Epithelial cell of proximal tubule (primary cell): ENCODE measurements at places on chromosomes 1 and 21. TPM values are rescaled to one million over a fixed set of nuclear protein-coding genes. Genes with fewer than 3 reads are reported as not detected.

GRCh38 chr1:46477153-46477929, 12.3 kb upstream of the DMBX1 start:
- no peak for DNase-seq

DNA sequence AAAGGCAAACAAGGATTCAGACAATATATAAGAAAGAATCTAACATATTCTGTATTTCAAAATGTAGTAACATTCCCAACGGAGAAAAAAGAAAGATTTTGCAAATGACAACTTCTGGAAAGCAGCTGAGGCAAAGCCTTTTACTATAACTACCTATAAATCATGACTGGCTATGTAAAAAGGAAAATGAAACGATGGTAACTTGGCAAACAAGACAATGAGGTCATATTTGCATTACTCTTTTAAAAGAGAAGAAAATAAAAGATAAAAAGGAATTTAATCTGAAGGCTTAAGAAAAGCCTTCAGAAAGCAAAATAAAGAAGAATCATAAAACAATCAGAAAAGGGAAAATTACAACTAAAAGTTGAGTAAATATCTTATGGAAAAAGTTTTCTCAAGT, 25.1 kb upstream of the ASPM start:
- DNase-seq, result no peak

DNA sequence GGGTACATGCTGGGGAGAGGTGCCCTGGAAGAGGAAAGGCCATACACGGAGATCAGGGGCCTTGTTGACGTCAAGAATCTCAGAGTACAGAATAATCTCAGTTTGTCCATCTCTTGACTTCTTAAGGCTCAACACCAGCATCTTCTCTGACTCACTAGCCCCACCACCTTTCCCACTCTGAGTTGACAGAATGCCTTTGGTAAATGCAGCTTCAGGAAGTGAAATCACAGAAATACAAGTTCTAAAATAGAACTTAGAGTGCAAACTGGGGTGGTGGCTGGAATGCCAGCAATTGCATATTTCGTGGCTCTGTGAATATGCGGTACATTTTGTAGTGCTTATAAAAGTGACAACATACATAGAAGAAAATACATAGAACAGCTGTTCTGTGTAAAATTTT, 1.6 kb downstream of the COG2 start:
- DNase-seq, result no peak

DNA sequence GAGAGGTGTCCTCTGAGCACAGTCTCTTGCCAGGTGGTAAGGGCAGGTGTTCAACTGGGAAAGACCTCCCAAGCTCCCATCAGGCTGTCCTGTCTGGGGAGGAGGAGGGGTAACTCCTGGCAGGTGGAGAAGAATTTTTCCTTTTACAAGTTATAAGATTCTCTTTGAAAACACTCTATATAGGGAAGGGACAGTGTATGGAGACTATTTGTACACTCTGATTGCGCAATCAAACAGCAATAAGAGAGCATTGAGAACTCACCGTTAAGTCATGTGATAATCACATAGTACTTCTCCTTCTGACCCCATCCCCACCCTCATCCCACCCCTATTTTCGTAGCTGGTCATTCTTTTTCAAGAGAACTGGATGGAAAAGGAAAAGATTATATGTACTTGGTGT, 179.3 kb upstream of the ZNF644 start:
- no peak for DNase-seq

GRCh38 chr1:32755098-32755809, 52.7 kb upstream of the SYNC start:
- no peak for DNase-seq

DNA sequence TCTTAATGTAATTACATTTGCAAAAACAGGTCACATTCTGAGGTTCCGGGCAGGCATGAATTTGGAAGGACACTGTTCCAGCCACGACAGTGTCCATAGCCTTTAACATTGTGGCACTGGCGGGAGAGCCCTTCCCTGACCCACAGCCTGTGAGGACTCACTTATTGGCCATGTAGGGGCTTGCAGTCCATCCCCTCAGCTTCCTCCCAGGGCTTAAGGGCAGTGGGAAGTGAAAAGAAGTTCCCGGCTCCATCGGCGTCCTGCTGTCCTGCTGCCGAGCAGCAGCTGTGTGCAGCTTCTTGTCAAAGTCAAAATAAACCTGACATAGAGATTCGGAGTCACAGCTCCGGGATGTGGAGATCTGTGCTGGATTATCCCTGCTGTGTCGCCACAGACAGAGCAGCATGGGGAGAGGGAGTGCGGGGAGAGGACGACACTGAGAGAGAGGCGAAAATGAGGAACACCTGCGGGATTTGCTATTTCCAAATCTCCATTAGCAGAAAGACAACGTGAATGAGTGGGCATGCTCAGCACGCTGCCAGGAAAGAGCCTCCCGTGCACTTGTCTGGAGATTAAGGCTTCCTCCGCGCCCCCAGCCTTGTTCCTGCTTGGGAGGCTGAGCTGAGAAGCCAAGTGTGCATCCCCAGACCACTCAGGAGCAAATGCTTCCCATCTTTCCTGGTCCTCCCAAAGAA, 260.3 kb downstream of the ASTN1 start:
- no peak for DNase-seq

- no peak for DNase-seq
Observed at GRCh38 chr1:195971589-195971988, 636.7 kb downstream of the KCNT2 start.

TSPAN2 gene
- total RNA-seq, result 4.6 and 5.0 TPM in 2 replicates
